ENCODE measurements at places on chromosomes 4 and X.

DNA sequence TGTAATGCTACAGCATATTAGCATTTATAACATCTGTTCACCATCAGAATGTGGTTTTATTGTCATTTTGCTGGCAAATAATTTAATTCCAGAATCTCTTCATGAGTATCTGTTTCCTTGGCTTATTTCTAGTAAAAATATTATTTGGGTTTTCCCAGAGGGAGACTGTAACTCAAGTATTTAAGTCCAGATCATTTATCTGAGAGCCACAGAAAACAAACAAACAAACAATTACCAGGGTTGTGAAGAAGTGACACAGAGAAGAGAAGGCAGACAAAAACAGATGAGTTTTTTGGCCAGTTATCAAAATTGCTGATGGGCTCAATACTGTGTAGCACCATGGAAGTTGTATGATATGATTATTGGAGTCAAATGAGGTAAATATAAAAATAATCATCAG lies 515.1 kb downstream of the TECRL start:
- DNase-seq, result no peak

- DNase-seq, result no peak
Measured at GRCh38 chrX:133674726-133675470, 259.6 kb upstream of the GPC4 start.

- no peak for DNase-seq
Measured at GRCh38 chrX:74521961-74522751, 92.3 kb downstream of the RLIM start.

DNA sequence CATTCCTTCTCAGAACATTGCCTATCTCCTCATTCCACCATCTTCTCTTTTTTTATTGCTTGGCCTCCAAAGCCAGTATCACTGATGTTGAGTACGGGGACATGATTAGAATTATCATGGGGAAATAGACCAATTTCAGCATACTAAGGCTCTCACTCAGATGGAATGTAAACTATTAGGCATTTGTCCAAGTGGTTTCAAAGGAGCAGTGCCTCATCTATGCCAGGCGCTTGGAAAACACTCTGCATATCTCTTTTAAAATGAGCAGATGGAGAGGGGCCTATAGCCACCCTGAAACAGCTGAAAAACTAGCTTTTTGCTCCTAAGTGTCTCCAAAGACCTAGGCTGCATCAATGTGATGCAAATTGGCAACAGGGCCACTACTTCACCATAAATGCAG lies 150.8 kb upstream of the DIPK2B start:
- no peak for DNase-seq

DNA sequence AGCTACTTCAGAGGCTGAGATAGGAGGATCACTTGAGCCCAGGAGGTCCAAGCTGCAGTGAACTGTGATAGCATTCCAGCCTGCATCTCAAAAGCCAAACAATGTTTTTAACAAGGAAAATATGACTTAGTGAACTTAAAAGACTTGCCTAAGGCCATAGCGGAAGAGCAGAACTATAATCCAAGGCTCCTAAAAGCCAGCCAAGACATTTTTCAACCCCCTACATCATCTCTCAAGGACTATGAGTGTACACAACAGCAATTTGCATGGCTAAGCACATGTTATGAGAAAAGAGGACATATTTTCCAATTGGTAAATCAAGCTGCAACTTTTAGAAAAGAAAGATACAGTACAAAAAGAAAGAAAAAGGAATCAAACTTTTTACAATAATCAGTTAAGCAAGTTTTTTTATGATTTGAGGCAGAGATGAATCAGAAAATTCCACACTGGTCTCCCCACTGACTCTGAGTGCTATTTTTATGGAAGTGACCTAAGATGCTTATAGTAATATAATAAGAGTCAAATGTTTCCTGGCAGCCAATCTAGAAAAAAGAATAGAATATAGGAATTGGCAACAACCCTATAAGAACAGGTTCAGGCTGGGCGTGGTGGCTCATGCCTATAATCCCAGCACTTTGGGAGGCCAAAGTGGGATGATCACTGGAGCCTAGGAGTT lies 9.8 kb upstream of the ACOT9 start:
- no peak for DNase-seq

DNA sequence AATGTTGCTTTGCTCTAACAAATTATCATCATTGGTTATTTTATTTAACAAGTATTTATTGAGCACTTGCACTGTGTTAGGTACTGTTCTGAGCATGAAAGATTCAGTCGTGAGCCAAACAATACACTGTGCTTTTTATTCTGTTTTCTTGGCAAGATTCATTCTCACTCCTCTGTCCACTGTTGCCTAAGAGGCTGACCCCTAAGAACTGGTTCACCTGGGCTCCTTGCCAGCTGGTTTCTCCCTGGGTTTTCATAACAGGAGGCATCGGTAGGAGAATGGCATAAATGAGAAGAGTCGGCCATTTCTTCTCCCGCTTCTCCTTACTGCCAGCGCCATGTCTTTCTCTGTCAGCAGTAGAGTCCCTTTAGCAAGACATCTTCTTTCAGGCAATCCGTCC lies 243.7 kb upstream of the DIAPH2 start:
- DNase-seq, result no peak
